ENCODE measurements at places on chromosomes 13 and 19. TPM values are rescaled to one million over a fixed set of nuclear protein-coding genes. Genes with fewer than 3 reads are reported as not detected.

DNA sequence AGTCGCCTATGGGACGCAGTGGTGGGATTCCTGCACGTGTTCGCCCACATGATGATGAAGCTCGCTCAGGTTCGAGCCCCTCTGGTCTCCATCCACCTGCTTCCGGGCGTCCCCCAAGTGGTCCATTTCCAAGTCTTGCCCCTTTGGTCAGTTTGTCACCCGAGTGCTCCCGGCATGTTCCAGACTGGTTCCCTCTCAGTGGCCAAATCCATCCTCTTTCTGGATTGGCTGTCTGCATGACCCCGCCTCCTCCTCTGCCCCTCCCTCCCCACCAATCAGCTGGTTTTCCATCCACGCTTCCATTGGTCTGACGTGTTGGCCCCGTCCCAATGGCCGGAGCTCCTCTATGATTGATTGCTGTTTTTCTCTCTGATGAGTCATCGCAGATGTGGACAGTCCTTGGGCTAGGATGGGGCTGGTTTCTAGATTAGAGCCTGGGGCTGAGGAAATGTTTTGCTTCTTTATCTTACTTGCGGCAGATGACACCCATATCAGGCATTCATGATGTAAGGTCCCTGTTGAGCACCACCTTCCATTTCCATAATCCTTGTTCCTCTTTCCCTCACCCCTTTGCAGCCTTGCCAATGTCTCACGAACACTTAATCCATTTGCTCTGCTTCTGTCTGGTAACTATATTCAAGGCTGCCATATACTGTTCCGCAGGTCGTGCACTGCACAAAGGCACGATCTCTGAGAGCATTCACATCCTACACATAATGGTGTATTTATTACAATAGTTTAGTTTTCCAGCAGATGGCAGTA lies 73.8 kb downstream of the MAP4K1 start:
- H3K27me3 ChIP-seq: no peaks in the 10 kb centered on the region
- H3K27ac ChIP-seq: peak overlapping the region; percentile 18
- H3K4me1 ChIP-seq: peaks cover 4% of the 10 kb centered on the region
- no peaks in the 10 kb centered on the region for H3K36me3 ChIP-seq
- DNase-seq: peak; percentile 9

DNA sequence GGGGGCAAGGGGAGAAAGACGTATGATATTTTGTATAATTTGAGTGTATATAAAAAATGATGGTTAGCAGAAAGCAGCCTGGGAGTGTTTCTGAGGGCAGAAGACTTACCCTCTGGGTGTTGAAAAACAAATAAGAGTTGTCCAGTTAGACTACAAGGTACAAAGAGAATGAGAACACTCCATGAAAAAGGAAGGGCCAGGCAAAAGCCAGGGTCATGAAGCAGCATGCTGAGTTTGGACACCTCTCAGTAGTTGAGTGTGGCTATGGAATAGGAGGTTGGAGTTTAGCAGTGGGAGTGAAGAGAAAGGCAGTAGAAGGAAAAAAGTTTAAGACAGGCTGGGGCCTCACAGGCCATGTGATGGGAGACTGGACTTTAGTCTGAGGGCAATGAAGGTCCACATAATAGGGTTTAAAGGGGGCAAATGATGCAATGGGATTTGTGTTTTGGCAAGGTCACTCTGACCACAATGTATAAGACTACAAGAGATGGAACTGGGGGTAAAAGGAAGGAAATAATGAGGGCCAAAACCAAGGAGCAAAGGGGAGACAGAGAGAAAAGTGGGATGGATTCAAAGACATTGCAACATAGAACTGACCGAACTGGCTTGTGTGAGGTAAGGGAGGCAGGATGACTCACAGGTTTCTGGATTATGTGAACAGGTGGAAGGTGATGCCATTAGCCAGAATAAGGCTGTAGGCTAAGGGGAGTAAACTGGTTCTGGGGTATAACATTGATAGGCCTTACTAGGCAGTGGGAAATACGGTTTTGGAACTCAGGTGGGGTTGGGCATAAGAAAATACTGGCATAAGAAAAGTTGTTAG lies 76.6 kb downstream of the SERP2 start:
- H3K4me3 ChIP-seq: no peak overlapping the region
- H3K27ac ChIP-seq: no peak overlapping the region
- no peaks in the 10 kb centered on the region for H3K36me3 ChIP-seq
- no peak for DNase-seq

- peak overlapping the region; percentile 43 for H3K4me3 ChIP-seq
- H3K4me1 ChIP-seq: peaks cover 3% of the 10 kb centered on the region
- H3K27ac ChIP-seq: peak overlapping the region; percentile 94
- no peaks in the 10 kb centered on the region for H3K27me3 ChIP-seq
- DNase-seq: peak; percentile 97
- H3K36me3 ChIP-seq: no peaks in the 10 kb centered on the region
Observed at GRCh38 chr19:45443462-45444317, 20.0 kb upstream of the ERCC1 start.

DNA sequence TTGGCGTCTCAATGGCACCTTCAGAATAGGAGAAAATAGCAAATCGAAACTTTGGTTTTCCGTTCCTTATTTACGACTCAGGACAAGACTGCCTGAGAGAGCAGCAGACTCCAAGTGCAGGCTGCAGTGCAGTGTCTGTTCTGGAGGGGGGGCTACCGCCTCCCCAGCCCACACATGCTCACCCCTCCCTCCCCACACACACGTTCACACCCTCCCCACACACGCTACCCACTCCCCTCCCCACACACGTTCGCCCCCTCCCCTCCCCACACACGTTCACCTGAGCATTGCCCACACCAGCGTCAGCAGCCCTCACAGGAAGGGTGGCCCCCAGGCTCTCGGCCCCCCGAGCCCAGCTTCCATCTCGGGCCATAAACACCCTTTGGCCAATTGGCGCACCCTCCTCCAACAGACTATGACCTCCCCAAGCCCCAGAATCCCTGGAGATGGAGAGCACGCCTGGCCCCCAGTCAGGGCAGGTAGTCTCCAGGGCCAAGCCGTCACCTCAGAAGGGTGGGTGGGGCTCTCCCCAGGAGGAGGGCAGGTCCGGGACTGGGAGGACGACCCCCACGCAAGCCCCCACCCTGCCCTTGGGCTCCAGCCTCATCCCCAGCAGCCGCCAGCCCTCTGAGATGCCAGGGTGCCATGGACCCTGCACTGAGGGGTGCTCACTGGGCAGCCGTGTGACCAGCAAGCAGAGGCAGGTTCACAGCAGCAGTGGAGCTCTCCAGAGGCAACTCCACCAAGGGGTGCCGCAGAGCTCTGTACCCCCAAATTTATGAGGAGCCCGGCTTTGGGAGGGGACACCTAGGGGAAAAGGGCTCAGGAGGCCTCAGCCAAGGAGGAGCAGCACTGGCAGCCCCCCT lies 27.5 kb downstream of the RASA3 start:
- no peak for DNase-seq
- no peaks in the 10 kb centered on the region for H3K36me3 ChIP-seq
- no peaks in the 10 kb centered on the region for H3K4me1 ChIP-seq
- no peak overlapping the region for H3K27ac ChIP-seq

GRCh38 chr19:5131031-5131505 lies 162.2 kb downstream of the KDM4B start:
- DNase-seq: no peak
- no peaks in the 10 kb centered on the region for H3K27me3 ChIP-seq
- H3K4me1 ChIP-seq: peaks cover 29% of the 10 kb centered on the region
- H3K4me3 ChIP-seq: no peak overlapping the region
- no peak overlapping the region for H3K27ac ChIP-seq

GRCh38 chr13:74250738-74251190 lies 116.6 kb upstream of the KLF12 start:
- no peaks in the 10 kb centered on the region for H3K4me1 ChIP-seq
- no peaks in the 10 kb centered on the region for H3K27me3 ChIP-seq
- H3K4me3 ChIP-seq: no peak overlapping the region

DNA sequence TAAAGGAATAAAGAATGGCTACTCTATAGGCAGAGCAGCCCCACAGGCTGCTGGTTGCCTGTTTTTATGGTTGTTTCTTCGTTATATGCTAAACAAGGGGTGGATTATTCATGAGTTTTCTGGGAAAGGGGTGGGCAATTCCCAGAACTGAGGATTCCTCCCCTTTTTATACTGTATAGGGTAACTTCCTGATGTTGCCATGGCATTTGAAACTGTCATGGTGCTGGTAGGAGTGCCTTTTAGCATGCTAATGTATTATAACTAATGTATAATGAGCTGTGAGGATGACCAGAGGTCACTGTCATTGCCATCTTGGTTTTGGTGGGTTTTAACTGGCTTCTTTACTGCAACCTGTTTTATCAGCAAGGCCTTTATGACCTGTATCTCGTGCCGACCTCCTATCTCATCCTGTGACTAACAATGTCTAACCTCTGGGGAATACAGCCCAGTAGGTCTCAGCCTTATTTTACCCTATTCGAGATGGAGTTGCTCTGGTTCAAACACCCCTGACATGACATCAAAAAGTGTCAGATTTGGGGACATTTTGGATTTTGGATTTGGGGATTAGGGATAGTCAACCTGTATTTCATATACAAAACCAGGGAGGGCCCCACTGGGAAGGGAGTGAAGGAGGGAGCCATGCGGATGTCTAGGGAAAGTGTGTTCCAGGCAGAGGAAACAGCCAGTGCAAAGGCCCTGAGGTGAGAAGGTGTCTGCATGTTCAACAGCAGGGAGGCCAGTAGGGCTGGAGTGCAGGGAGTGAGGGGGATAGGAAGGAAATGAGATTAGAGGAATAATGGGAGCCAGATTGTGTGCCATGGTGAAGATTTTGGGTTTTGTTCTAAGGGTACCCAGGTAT lies 10.9 kb downstream of the FXYD5 start:
- no peak for DNase-seq
- H3K4me1 ChIP-seq: no peaks in the 10 kb centered on the region
- H3K4me3 ChIP-seq: no peak overlapping the region
- H3K27me3 ChIP-seq: no peaks in the 10 kb centered on the region
- H3K27ac ChIP-seq: no peak overlapping the region
- H3K36me3 ChIP-seq: no peaks in the 10 kb centered on the region

DNA sequence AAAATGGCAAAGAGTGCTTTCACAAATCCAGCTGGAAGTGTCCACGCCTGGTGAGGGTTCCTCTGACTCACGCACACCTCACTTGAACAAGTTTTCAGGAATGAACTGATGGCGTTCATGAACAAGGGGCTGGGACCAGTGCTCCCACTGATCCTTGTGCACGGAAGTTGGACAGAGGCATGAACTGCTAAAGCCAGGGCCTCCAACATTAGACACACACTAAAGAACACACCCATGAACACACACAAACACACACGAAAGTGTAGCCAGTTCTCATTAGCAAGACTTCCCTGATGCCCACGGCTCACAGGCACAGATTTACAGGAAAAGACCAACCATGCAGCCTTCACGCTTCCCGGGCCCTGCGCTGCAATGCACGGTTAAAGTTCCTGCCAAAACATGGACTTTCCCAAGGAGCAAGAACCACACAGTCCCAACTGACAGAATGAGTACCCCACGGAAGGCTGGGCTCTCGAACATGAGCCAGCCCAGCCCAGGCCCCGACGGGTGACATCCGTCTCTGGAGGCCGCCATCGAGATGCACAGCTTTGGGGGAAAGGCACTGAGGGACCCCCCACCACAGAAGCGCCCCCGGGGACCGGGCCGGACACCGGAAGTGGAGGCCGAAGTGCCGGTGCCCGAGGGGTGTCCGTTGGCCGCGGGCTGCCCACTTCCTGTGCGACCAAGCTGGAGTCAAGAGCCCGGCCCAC lies 808 bp downstream of the DNMT1 start:
- H3K27ac ChIP-seq: peak overlapping the region; percentile 76
- no peaks in the 10 kb centered on the region for H3K27me3 ChIP-seq
- peak overlapping the region; percentile 77 for H3K4me3 ChIP-seq

DNA sequence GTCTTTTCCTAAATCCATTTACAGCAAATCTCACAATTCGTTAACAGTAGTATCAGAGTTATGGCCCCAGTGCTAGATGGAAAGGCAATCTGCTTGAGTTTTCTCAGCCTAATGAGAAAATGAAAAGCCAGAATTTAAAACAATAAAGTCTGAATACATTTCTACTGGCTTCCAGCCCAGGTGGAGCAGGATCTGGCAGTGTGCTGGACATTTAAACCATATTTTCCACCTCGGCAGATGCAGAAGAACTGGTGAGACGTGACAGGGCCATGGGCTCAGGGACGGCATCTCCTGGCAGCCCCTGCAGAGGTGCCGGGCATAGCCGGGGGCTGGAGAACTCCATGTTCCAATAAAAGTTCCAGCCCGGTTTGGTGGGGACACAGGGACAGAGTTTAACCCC lies 7.1 kb downstream of the SMIM7 start:
- H3K36me3 ChIP-seq: peaks cover 4% of the 10 kb centered on the region
- no peaks in the 10 kb centered on the region for H3K27me3 ChIP-seq
- no peaks in the 10 kb centered on the region for H3K4me1 ChIP-seq
- no peak for DNase-seq
- H3K27ac ChIP-seq: no peak overlapping the region

DNA sequence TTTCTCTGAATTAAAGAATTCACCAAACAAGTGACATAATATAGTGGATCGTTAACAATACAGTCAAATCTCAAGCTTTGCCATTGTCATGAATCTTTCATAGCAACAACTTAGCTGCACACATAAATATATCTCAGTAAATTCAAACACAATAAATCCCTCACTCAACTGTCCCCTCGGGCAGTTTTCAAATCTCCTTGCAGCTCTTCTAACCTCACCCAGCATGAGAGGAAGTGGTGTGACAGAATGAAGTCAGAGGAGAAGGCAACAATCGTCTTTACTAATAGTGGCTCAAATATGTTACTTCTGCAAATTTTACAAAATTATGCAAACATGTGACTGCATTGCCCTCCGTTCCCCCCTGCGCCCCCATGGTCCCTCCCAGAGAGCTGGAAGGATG lies 148.2 kb downstream of the RAP2A start:
- no peaks in the 10 kb centered on the region for H3K27me3 ChIP-seq
- no peak for DNase-seq
- no peaks in the 10 kb centered on the region for H3K4me1 ChIP-seq
- H3K4me3 ChIP-seq: no peak overlapping the region

GRCh38 chr19:17681505-17682125 lies 6.5 kb downstream of the UNC13A start:
- H3K4me3 ChIP-seq: no peak overlapping the region
- DNase-seq: no peak
- H3K27ac ChIP-seq: no peak overlapping the region

Gene UPF3A
- 89.2 TPM for total RNA-seq

Gene FPR3
- 7.2 TPM for total RNA-seq

Gene GPR183
- 20.4 TPM for total RNA-seq

Gene KISS1R
- total RNA-seq: not detected

Gene U2AF1L4
- total RNA-seq: 17.8 TPM

Gene TSHZ3
- 22.3 TPM for total RNA-seq

Gene ZNF155
- 5.9 TPM for total RNA-seq

Gene CEACAM20
- not detected for total RNA-seq

Data from tibial nerve (tissue), 4 donors.